ENCODE measurements at places on chromosomes 6 and 20.

GRCh38 chr6:168834042-168834587 is 393.1 kb downstream of the SMOC2 start:
- DNase-seq, result no peak

DNA sequence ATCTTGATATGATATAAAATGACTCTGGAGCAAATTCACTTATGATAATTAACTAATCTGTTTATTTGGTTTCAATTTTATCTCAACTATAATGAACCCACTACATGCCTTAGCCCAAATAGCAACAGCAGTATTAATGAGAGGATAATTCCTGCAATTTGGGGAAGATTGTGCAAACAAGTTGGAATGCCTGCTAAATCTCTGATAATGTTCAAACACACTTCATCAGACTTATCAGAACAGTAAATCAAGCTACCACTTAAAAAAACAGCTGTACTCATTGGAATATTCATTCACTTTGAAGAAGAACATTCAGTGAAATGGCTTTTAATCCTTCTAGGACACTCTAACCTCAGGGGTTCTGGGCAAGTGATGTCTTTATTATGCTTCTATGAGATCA is 85.4 kb downstream of the CBLN4 start:
- DNase-seq, result no peak

- no peak for DNase-seq
Measured at GRCh38 chr20:24651171-24651975, 181.9 kb downstream of the SYNDIG1 start.

DNA sequence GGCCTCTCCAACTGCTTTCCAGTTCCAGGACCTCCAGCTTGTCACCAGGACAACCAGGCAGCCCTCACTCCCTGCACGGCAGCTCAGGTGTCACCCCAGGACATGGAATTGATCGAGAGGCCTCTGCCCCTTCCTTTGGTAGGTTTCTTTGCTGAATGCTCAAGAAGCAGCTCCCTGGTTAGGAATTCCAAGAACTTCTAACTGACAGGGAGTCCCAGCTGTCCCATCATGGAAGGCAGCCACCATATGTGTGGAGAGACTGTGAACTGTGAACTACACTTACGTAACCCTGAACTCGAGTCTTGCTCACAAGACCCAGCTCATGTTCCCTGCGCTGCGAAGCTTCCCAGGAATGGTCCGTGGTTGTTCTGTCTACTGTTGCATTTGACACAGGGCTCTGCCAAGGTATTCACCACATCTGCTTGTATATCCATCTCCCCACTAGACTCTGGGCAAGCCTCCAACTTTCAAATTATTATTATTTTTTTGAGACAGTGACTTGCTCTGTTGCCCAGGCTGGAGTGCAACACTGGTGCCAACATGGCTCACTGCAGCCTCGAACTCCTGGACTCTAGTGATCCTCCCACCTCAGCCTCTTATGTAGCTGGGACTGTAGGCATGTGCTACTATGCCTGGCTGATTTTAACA is 35.7 kb downstream of the MGME1 start:
- DNase-seq, result no peak

GRCh38 chr6:138607478-138608433 is 108.5 kb upstream of the NHSL1 start:
- no peak for DNase-seq

DNA sequence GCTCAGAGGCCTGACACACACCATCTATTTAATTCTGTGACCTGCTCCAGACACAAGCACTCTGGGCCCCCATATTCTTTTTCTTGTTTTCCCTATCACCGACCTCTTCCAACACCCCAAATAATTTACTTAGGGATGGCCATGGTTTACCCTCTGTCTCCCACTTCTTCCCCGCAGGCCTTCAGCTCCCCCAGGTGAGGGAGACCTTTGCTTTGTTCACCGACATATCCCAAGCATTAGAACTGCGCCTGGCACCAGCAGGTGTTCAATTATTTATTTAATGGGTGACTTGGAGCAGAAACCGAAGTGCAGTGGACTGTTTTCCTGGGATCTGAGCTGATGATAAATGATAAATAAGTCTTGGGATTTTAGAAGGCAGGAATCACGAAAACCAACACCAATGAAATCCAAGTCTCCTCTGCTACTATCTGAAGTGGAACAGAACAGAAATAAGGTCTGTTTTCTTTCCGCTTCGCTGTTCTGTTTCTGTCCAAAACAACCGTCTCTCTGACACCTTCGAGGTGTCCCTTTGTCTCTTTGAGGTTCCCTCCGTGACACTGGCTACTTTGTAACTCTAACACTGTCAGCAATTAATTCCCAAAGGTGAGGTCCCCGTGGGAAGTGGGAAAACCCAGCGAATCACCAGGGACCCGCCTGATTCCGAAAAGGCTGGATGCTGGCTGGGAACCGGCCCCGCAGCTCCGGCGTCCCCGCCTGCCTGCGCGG is 1.1 kb upstream of the RIN2 start:
- no peak for DNase-seq

GRCh38 chr6:33279971-33280511 is 3.1 kb downstream of the B3GALT4 start:
- peak; percentile 36 for DNase-seq

GRCh38 chr6:165984729-165985275 is 182.8 kb downstream of the TBXT start:
- DNase-seq, result no peak

DNA sequence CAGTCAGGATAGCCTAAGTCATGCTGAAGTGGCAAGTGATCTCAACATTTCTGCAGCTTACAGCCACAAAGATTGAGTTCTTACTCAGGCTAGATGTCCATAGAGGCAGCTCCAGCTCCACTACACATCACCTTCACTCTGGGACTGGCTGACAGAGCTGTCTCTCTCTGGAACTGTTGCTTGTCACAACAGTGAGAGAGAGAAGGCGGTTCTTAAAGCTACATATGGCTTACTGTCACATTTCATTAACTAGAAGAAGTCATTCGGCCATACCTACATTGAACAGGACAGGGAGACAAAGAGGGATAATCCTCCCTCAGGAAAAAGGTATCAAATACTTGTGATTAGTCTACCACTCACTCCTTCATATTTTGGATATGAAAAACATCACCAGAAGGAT is 914.9 kb upstream of the FLRT3 start:
- DNase-seq, result no peak

- no peak for DNase-seq
Measured at GRCh38 chr20:3000852-3001523, 42.4 kb upstream of the GNRH2 start.

- no peak for DNase-seq
Measured at GRCh38 chr20:21796059-21796458, 90.6 kb downstream of the PAX1 start.

- no peak for DNase-seq
Measured at GRCh38 chr6:112180095-112180820, 74.1 kb downstream of the LAMA4 start.

DNA sequence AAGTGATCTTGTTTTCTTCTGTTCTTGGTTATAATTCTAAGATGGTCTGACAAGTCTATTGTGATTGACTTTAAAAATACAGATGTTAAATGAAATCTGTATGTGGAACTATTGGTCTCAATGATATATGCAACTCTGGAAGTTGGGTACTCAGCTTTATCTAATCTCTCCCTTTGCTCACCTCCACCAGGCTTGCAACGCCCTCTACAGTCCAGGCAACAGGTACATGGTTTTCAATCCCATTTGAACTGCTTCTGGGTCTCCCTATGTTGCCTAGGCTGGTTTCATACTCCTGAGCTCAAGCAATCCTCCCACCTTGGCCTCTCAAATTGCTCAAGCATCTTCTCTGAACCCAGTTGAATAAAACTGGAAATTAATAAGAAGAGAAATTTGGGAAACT is 25.6 kb upstream of the HLA-DQB1 start:
- peak; percentile 48 for DNase-seq

GRCh38 chr6:39091220-39091619 is 23.8 kb downstream of the SAYSD1 start:
- DNase-seq, result no peak

- no peak for DNase-seq
Measured at GRCh38 chr20:48026981-48027592, 241.8 kb upstream of the SULF2 start.

- DNase-seq, result no peak
Measured at GRCh38 chr6:3729603-3730344, 21.7 kb downstream of the PXDC1 start.

DNA sequence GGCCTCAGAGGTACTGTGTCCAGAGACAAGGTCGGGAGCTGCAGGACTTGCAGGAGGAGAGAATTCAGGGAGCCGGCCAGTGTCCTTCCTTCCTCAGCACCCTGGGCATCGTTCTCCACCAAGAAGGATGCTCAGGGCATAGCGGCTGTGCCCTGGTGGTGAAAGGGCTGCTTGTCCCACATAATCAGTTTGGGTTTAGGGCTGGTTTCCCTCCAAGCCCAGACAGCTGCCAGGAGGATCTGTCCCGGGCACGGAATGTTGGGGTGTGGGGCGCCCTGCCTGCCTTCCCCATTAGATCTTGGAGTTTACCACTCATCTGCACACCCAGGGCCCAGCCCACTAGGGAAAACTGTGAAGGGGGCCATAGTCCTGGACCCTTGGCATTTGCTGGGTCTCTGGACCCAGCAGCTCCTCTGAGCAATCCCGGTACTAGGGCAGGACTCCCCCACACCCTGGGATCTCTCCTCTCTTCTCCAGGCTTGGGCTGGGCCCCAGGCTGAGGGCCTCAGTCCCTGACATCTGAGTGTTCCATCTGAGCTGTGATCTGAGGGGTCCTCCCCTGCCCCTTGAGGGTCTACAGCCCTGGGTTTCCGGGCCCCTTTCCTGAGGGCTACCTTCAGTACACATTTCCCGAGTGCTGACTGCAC is 18.6 kb upstream of the SPDEF start:
- DNase-seq, result no peak

- DNase-seq, result no peak
Measured at GRCh38 chr20:46362921-46363867, 43.2 kb downstream of the ELMO2 start.

DNA sequence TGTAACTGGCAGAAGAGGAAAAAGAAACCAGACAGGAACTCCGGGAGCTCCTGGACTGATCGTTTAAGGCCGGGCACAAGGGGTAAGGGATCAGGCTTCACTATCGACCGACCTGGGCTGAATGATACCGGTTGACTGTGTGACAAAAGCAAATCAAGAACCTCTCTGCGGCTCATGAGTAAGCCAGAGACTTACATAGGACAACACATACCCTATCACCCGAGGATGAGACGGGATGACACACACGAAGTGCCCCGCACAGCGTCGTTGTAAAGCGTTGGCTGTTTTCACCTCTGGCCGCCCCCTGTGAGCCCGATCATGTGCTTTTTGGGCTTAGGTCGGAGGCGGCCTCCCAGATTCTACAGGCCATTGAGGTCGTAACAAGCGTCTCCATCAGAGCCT is 695 bp upstream of the TGIF2 start:
- DNase-seq, result no peak
